ENCODE measurements at places on chromosomes 2 and 18. TPM values are rescaled to one million over a fixed set of nuclear protein-coding genes. Genes with fewer than 3 reads are reported as not detected.

DNA sequence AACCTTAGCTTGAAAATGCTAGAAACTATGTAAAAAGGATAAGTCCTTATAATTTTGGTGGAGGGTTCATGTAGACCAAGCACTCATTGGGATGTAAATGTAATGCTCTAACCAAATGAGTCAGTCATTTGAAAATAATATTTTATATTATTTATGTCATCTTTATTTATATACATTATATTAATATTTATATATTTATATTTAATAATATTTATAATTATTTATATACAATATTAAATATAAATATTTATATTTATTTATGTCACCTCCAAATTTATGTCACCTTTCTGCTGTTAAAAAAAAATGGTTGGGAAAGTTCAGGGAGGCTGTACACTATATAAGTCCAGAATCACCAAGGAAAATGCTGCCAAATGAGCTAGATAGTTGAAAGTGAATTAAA, 254.3 kb downstream of the FIGN start:
- no peak for DNase-seq

GRCh38 chr2:212686285-212686895, 147.8 kb upstream of the ERBB4 start:
- DNase-seq, result peak; percentile 42

DNA sequence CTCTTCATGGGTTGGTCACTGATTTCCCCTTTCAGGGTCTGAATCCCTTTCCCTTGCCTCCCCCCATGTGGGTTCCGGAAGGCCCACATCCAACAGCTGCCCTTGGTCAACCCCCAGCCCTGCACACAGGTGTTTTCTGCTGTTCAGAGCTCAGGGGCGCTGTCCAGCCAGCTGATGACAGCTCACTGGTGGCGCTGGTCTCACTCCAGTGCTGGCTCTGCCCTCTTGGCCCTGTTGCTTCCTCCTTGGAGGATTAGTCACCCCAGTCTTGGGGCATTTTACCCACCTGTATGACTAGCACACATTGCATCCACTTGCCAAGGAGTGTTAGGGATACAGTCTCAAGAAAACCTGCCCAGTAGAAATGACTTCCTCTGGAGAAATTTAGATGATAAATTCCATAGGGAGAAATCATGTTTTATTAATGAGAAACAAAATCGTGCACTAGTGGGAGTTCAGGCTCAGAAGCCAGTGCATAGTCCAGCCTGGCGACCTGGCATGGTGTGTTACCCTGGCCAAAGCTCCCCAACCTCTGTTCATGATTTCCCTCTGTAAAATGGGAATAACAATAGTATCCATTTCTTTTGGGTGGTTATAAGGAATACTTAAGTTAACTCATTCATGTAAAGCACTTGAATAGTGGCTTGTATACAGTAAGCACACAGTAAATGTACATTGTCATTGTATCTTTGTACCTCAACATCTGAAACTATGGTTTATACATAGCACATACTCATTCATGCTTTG, 21.6 kb downstream of the CRIM1 start:
- DNase-seq, result no peak

DNA sequence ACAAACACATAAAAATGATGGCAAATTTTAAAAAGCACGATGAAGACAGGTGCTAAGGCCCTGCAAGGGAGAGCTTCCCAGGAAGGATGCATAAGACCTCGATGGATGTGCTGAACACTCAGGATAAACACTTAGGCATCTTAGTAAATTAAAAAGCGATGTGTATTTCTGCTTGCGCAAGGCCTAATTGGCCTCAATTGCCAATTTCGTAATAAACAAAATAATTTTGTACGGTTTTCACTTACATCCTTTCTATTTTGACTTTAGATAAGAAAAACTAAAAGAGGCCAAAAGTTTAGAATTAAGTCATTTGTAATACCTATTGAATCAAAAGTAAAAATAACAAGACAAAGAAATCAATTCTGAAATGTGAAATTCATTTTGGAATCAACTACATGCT, 189.1 kb downstream of the TCF4 start:
- no peak for DNase-seq

- DNase-seq, result no peak
These were observed 13.9 kb downstream of the ODC1 start for GRCh38 chr2:10433947-10434885.

DNA sequence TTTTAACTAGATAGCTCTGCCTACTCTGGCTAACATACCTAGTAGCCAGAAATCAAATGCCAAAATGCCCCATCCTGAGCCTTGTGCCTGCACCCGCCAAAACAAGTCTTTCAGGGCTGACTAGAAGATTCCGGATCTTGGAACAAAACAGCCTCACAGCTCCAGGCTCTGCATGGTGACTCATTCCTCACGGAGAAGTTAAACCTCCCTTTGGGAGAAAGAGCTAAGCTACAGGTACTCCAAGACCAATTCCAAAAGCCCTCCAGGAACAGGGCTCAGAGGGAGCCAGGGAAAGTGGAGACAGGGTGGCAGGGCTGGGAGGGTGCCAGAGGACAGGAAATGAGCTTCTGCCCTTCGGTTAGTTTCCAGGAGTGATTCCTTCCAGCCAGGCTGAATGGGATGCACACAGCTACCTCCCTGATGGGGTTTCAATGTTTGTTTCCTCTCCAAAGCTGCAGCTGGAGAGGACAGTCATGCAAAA, 295.6 kb downstream of the TNS1 start:
- no peak for DNase-seq

- DNase-seq, result no peak
These were observed 783.7 kb upstream of the SOX11 start for GRCh38 chr2:4908461-4908860.

GRCh38 chr2:61585383-61585782, 47.2 kb upstream of the XPO1 start:
- no peak for DNase-seq

DNA sequence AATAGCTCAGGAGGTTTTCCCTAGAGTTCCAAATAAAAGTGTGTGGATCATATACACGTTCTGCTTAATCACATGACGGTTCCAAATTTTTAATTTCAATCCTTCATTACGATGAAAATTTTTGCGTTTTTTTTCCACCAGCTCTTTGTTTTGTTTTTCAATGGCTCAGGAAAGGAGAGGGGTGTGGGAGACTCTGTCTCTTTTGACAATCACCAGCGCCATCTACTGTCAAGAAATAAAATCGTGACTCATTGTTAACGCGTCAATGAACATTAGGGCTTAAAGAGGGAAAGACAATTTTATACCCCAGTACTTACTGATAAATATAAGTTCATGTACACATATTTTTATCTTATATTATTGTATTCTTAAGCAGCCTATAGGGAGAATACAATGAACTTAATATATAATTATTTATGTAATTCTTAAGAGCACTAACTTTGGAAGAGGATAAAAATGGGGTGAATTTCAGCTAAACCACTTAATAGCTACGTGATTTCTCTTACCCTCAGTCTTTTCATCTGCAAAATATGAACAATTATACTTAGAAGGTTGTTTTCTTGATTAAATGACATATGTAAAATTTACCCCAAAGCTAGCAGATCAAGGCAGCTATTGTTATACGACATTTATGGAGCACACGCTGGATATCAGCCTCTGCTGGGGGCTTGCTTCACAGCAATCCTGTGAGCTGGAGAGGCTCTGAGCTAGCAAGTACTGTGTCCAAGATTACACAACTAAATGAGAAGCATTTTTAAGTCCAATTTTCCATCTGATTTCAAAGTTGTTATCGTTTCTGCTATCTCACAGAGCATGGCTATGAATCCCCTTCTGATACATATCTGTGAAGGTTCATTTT, 47.4 kb upstream of the RMDN2 start:
- no peak for DNase-seq

DNA sequence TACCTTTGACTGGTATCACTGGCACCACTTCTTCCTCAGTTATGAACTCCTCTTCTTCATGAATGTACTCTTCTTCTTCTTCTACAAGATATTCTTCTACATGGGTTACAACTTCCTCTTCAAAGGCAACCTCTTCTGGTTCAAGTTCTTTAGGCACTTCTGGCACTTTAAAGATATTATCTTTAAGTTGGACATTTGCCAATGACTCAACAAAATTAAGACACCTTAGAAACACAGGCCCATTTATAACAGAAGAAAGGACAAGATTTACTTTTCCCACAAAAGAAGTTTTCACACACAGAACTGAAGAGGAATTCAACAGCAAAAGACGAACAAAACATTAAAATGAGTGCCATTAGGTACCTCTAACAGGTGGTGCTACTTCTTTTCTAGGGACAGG, 127.3 kb downstream of the TTN start:
- no peak for DNase-seq

SERPINB11 gene
- total RNA-seq, result not detected

CELF4 gene
- 0.42 TPM for total RNA-seq

CROCC2 gene
- 0.23 TPM for total RNA-seq

RNF152 gene
- 17.8 TPM for total RNA-seq

All from adrenal gland (tissue), 19 donors.